ENCODE measurements at places on chromosomes 12 and 14.
A peak's percentile ranks its signal among the peaks of the same experiment; 100 is the strongest.

- DNase-seq, result peak; percentile 16
These were observed 100.7 kb downstream of the LRRK2 start for GRCh38 chr12:40325349-40325960.

GRCh38 chr12:26441434-26441833 lies 246.1 kb downstream of the SSPN start:
- DNase-seq, result no peak

- no peak for DNase-seq
These were observed 309.3 kb downstream of the PDZRN4 start for GRCh38 chr12:41497409-41497808.

DNA sequence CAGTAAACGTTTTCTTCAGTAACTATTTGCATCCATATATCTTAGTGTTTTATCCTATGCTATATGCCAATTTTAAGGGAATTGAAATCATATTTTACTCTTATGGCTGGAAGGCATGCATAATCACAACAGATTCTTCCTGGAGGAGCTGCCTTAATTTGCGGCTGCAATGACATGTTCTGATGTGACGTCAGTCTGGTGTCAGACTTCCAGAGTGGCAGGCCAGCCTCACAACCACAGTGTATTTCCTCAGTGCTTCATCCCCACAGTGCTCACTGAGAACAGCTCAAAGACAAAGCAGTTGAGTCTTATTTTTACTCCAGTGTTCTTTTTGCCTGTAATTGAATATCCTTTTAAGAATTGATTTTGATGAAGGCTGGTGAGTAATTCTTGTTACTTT lies 107.1 kb downstream of the PLEKHA5 start:
- DNase-seq, result peak; percentile 68

GRCh38 chr14:73753887-73754795 lies 40.0 kb upstream of the PNMA1 start:
- DNase-seq, result peak; percentile 77

- no peak for DNase-seq
These were observed 17.6 kb upstream of the SRP54 start for GRCh38 chr14:34964977-34965764.

DNA sequence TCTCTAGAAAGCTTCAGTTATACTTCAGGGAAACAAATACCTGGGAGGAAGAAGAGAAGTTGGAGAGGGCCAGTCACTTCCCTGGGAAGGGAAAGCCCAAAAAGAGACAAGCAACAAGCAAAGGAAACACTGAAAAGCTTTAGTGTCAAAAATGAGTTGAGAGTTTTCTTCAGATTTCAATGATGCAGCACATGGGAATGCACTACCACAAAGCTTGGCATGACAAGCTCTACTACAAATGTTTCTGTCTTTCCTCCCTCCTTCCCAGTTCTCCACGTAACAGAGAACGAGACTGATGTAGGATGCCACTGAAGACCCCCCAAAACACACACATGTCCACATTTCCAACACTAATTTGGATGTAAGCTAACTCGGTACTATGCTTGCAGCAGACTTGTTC lies 26.8 kb upstream of the ADAMTS20 start:
- no peak for DNase-seq

- no peak for DNase-seq
These were observed 8.6 kb upstream of the ALDH2 start for GRCh38 chr12:111758120-111758561.

DNA sequence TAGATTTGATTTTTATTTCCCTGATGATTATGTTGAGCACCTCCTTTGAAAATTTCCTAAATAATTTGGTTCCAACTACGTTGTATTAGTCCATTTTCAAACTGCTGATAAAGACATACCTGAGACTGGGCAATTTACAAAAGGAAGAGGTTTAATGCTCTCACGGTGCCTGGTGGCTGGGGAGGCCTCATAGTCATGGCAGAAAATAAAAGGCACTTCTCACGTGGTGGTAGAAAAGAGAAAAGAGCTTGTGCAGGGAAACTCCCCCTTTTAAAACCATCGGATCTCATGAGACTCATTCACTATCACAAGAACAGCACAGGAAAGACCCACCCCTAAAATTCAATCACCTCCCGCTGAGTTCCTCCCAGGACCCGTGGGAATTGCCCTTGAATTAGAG lies 372.3 kb downstream of the RPL10L start:
- DNase-seq, result no peak

All from suppressor macrophage treated with lipopolysaccharide for 4 hours (primary cell).